Posterior cingulate gyrus (tissue), 11 donors: ENCODE measurements at places on chromosomes 6 and 20.

DNA sequence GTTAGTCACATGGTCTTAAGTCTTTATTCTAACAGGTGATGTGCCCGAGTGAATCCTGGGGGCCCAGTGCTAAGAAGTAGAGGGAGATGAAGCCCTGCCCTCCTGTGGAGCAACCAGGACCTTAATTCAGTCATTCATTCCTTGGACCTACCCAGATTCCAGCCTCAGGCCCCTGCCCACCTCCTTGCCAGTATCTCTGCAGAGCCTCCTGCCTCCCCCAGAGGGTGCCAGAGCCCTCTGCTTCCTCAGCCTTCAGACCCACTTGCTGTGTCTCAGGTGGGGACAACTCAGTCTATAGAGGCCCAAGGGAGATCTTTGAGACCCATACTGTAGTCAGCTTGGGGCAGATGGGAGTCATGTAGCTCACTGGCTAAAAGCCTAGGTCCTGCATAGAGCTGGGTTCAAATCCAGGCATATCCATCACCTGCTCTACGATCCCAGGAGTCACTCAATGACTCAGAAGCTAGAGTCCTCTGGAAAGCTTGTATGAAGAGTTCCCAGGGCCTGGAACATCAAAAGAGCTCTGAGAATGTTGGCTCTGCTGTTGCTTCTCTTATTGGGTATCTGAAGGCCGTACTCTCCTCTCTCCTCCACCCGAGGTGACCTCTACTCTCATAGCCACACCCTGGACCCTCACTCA lies 3.9 kb upstream of the SIGLEC1 start:
- peak; percentile 54 for DNase-seq

GRCh38 chr6:26235302-26235670 lies 129.7 kb upstream of the BTN3A2 start:
- peak; percentile 24 for DNase-seq

DNA sequence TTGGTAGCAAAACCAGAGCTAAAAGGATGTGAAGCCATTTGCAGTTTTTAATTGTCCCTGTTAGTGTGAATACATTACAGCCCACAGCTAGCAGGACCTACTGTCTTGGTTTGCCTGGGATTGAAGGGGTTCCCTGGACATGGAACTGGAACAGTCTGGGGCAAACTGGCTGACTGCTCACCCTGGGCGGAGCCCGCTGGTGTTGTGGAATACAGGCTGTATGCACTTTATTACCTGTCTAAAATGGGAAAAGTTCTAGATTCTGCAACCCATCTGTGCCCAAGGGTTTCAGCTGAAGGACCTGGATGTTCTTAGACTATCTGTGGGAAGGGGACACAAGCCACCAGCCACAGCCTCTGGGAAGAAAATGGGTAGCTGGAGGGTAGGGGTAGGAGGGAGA lies 12.2 kb upstream of the CDKN1A start:
- DNase-seq: no peak

DNA sequence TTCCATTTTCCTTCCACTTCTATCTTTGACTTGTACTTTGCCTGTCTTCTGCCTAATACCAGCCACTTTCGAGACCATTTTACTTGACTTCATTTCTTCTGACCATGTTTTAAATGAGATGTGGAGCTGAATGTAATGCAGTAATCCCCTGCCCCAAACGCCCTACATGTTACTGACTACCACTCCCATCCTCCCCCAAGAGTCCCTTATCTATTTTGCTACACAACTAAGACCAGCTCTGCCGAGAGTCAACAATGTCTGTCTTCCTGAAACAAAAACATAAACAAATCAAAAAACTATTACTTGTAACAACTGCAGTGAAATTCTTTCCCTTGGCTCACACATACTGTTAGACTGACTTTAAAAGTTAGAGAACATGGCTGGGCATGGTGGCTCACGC lies 27.1 kb upstream of the KIAA1586 start:
- no peak for DNase-seq

GRCh38 chr20:6705106-6705766 lies 62.2 kb upstream of the BMP2 start:
- no peak for DNase-seq

DNA sequence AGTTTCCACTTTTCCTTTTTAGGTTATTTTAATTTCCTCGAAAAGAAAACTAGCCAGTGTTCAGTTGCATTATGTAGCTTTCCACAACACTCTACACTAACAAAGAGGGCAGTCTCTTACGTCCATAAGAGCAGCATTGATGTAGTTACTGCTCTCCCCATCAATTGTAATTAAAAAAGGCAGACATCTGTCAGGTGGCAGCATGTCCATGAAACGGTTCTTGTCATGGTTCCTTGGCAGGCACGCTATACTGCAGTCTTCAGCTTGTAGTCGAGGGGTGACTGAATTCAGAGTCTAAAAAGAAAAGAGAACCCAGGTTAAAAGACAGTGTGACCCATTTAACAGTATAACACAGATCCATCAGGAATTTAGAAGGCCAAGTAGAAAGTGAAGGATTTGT lies 80.1 kb upstream of the THEMIS start:
- peak; percentile 30 for DNase-seq

- no peak for DNase-seq
These were observed 564.4 kb downstream of the HAO1 start for GRCh38 chr20:7375905-7376304.

GRCh38 chr20:1813101-1813529 lies 82.1 kb upstream of the SIRPA start:
- no peak for DNase-seq

- DNase-seq: no peak
These were observed 120.3 kb downstream of the KCNQ5 start for GRCh38 chr6:72742001-72742673.

- DNase-seq: no peak
These were observed 31.6 kb downstream of the TUBB2B start for GRCh38 chr6:3195695-3196497.

DNA sequence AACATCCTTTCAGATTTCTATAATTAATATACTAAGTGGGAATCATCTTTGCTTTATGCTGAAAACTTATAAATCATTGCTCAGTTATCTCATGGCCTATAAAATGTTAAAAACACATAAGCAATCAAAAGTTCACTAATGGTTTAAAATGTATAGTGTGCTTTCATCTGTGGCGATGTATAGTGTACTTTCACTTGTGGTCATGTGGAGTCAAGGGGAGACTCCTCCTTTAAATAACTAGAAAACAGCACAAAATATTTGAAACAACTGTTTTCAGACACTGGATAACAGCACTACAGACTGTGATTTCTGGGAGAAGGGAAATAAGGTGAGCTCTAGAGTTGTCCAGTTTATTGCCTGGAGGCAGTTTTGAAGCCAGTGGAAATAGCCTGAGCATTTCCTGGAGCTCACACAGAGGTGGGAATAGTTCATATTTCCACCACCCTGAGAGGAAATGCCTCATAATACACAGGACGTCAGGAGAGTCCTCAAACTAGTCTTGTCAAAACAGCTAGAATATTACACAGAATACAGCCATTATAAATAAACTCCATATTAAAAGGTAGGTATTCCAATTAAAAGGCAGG lies 89.4 kb downstream of the CEP162 start:
- DNase-seq: no peak

- DNase-seq: no peak
These were observed 53.6 kb downstream of the HUS1B start for GRCh38 chr6:603265-603664.

- no peak for DNase-seq
These were observed 116.4 kb downstream of the HUS1B start for GRCh38 chr6:540490-540889.

DNA sequence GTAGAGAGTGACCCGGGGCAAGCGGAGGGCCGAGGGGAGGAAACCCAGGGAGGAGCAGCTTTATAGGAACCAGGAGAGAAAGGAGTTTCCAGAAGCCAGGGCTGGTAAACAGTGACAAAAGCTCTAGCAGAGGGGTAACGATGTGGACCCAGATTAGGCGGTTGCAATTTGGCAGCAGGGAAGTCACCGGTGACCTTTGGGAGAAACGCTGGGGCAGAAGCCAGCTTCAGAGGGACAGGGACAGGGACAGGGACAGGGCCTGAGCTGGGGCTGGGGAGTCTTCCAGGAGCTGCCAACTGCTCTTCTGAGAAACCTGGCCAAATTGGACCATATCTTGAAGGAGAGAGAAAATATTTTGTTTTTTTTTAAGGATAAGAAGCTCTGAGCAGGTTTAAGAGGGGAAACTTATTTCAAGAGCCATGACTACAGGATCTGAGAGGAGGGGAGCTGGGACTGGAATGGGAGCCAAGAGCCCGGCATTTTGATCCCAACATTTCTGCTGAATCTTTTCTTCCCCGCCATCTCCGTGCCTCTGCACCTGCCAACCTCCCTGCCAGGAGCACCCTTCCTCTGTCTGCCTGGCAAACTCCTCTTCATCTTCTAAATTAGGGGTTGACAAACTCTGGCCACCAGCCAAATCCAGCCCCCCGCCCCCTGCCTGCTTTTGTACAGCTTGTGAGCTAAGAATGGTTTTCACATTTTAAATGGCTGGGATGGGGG lies 22.6 kb upstream of the PREX1 start:
- DNase-seq: no peak

- no peak for DNase-seq
These were observed 69.3 kb upstream of the SLCO4A1 start for GRCh38 chr20:62572980-62573379.

DNA sequence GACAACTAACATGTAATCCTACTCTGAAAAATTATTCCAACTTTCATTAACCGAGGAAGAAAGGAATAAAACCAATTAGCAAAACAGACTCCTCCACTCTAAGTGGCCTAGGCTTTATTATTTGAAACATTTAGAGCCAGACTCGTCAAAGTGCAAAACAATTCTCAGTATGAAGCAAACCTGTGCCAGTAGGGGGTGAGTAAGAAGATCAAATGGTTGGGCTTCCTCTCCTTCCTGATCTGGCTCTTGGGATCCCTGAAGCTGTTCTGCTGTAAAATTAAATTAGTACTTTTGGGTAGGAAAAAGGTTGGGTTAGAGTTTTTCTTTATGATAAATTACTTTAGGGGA lies 177.6 kb upstream of the MAN1A1 start:
- no peak for DNase-seq

GRCh38 chr20:44618318-44618731 lies 33.2 kb downstream of the ADA start:
- DNase-seq: no peak

DNA sequence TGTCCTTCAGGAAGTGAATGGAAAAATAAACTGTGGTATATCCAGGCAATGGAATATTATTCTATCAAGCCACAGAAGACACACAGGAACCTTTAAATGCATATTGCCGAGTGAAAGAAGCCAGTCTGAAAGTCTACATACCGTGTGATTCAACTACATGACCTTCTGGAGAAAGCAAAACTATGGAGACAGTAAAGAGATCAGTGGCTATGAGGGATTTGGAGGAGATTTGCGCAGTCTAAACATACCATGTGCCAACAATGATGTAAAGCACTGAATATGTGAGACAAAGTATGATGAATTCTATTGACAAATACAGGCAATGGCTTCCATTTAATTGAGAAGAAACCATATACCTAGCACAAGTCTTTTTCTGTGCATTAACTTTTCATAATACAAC lies 518.3 kb upstream of the ZNF337 start:
- DNase-seq: no peak

DNA sequence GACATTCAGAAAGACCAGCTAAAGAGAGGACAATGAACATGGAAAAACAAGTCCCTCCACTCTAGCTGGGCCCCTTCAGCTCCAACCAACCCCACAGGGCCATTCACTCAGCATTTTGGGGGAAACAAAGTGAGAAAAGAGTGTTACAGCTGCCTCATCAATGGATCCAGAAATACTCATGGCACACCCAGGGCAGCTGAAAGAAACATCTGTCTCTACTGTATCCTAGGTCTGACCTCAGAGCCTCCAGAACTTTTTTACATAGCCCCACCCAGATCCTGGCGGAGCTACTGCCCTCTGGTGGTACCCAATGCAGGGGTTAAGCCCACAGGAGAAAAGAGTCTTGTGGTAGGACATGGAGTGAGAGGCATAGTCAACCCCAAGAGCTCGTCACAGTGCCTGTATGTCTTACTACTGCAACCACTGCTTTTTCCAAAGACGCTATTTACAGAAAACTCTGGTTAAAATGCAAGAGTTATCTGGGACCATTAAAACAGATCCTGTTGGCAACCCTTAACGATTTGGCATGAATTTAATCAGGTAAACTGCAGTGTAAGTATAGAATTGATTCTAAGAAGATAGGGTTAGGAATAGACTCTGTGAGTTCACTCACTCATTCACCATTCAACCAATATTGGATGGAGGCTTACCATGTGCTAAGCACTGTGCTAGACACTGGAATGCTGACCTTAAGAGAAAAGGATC lies 37.4 kb upstream of the FAM83C start:
- no peak for DNase-seq

GRCh38 chr6:16089232-16090062 lies 39.4 kb upstream of the MYLIP start:
- no peak for DNase-seq
